ENCODE measurements at places on chromosomes 1 and 21. TPM values are rescaled to one million over a fixed set of nuclear protein-coding genes. Genes with fewer than 3 reads are reported as not detected.

- no peak for DNase-seq
Measured at GRCh38 chr1:23020706-23021405, 1.6 kb downstream of the KDM1A start.

- no peak for DNase-seq
Measured at GRCh38 chr1:160548960-160549664, 26.1 kb upstream of the SLAMF6 start.

DNA sequence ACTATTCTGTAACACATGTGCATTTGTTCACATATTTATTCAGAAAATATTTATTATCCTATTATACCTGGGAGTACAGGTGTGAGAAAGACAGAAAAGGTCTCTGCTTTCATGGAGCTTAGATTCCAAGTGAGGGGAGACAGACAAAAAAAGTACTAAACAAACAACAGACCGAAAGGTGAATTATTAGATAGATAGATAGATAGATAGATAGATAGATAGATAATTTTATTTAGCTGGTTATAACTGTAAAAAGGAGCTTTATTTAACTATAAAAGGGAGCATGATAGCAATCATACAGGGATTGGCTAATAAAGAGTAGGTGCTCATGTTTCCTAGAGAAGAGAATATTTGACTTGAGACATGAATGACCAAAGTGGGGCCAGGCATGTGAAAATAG lies 119.4 kb downstream of the TNFSF18 start:
- DNase-seq, result no peak

DNA sequence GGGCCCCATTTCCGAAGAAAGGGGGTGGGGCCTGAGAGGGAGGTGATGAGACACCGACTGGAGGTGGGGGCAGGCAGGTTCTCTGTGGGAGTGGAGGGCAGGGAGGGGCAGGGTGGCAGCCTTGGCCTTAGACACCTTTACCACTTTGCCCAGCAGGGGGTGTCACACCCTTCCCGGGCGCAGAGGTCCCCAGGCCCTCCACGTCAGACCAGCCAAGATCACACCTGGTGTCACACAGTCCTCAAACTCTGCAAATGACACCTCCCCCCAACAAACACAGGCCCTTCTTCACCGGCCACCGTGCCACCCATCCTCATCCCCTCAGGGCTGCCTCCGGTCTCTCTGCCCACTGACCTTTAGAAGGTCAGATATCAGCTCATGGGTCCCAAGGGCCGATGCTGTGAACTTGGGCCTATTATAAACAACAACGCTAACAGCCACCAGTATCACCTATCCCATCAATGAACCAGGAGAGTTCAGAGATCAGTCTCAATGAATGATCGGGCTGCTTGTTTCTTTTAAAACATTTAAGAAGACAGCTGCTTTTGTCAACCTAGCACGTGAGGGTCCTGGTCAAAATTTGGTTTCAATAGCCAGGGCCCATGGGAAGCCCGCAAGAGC lies 103.9 kb downstream of the CASZ1 start:
- DNase-seq, result no peak

CFAP107 gene
- total RNA-seq, result not detected

FAM3B gene
- total RNA-seq, result not detected

PPCS gene
- total RNA-seq, result 46.2 TPM

- no peak for DNase-seq
Measured at GRCh38 chr1:248892590-248892989, 13.4 kb upstream of the PGBD2 start.

DNA sequence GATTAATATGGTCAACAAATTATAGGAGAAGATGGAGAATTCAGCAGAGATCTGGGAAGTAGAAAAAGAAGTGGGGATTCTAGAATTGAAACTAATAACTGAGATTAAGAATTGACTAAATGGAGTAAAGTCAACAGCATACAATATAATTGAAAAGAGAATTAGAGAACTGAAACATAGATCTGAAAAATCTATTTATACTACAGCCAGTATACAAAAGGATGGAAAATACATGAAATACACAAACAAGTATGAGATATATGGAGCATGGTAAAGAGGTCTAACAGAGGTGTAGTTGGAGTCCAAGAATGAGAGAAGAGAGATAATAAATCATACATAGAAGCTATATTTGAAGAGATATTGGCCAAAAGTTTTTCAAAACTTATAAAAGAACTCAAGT lies 235.2 kb downstream of the FGGY start:
- DNase-seq, result no peak

ATF3 gene
- total RNA-seq, result 24.4 TPM

- no peak for DNase-seq
Measured at GRCh38 chr1:153631047-153632022, 2.5 kb upstream of the CHTOP start.

CD1D gene
- total RNA-seq, result 0.64 TPM

EDARADD gene
- total RNA-seq, result 0.25 TPM

TNFAIP8L2 gene
- total RNA-seq, result 1.8 TPM

DNA sequence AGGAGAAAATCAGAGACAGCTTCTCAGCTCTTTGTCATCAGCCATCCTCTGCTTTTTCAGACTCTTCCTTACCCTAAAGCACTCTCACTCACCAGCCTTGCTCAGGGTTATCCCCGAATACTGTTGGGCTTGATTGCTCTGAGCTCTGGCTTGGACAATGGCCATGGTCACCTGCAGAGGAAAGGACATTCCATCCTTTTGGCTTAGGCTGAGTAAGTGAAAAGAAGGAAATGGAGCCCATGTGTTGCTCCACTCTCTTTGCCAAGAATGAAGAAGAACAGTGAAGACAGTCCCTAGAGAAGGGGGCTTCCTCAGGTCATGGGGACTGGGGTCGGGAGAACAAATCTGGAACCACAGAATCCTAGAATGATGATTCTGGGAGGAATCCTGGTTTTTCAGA lies 2.3 kb downstream of the MTMR11 start:
- no peak for DNase-seq

DNA sequence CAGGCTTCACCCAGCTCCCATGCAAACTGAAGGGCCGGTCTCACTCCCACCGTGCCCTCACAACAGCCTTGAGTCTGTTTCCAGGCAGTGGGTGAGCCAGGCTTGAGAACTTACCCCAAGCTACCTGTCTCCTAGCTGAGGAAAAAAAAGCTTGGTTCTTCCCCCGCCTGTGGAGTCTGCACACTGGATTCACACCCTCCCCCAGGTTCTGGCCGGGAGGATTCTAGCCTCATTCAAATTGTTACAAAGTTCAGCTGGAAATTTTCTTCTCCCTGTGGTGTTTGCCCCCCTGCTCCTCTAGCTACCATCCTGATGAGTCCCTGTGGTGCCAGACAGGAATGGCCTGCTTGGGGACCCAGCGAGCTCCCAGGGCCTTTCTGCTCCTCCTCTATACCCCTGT lies 471.7 kb downstream of the AGBL4 start:
- DNase-seq, result no peak

- no peak for DNase-seq
Measured at GRCh38 chr21:27807596-27807995, 840.7 kb upstream of the ADAMTS5 start.

DNA sequence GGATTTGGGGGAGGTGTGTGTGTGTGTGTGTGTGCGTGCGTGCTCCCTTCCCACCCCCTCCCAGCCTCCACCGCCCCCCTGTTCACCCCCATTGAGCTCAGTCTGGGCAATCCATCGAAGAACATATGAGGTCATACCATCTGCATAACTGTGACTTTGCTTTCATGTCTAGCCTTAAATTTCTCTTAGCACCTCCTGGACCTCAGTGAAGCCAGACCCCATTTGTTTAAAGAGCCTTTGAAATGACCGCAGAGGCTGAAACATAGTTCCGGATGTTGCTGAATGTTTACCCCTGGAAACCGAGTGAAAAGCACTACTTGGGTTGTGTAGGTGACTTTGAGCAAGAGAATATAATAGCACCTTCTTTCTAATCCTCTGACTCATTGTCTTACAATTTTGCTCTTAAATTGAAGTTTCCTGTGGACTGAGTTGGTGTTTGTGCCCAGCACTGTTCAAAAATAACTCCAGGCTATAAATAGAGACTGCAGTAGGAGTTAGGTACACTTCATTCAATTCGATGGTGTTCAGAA lies 75.4 kb downstream of the UBE4B start:
- DNase-seq, result no peak

- DNase-seq, result peak; percentile 61
Measured at GRCh38 chr1:41681331-41682098, 197.0 kb upstream of the EDN2 start.

- DNase-seq, result peak; percentile 94
Measured at GRCh38 chr1:179002552-179003345, 22.9 kb upstream of the FAM20B start.

All from right cardiac atrium (tissue), 5 donors.